ENCODE measurements at places on chromosomes 3 and 15. TPM values are rescaled to one million over a fixed set of nuclear protein-coding genes. Genes with fewer than 3 reads are reported as not detected.

DNA sequence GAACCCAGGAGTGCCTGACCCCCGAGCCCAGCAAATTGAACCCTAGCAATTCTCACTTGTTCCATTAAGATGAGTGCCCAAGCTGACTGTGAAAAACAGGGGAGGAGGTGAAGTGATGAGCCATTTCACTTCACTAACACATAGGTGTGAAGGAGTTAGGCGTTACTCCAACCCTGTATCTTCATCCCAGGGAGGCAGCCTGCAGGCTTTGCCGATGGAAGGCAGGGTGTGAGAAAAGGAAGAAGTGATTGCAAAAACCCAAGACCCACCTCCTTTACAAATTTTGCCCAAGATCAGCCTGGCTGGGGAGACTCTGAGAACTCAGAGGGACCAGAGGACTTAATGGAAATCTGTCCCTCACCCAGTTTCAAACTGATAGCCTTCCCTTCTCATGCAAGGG lies 129.7 kb upstream of the WNT5A start:
- no peak overlapping the region for H3K4me3 ChIP-seq
- no peak for DNase-seq
- no peaks in the 10 kb centered on the region for H3K4me1 ChIP-seq

GRCh38 chr3:197713477-197713822 lies 23.3 kb downstream of the RUBCN start:
- H3K27ac ChIP-seq, result peak overlapping the region; percentile 91
- H3K36me3 ChIP-seq, result no peaks in the 10 kb centered on the region
- no peaks in the 10 kb centered on the region for H3K27me3 ChIP-seq
- H3K4me1 ChIP-seq, result peaks cover 22% of the 10 kb centered on the region
- DNase-seq, result peak; percentile 76

DNA sequence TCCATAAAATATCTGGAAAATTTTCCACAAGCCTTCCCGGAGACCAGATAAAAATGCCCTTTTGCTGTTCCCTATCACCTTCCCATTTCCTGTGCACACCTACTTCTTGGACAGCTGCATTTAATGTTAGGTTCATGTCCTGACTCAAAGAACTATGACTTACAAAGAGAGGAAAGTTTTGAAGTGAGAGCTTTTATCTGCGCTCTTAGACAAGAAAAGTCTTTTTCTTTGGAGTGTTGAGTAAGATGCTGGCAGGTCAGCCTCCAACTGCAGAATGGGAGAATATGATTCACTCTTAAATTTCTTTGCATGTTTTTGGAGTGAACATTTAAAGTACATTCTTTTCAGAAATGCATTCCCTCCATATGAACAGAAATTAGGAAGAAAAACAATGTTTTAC lies 147.3 kb upstream of the DPH6 start:
- no peak for DNase-seq
- H3K4me3 ChIP-seq, result no peak overlapping the region
- H3K27ac ChIP-seq, result no peak overlapping the region
- no peaks in the 10 kb centered on the region for H3K36me3 ChIP-seq

DNA sequence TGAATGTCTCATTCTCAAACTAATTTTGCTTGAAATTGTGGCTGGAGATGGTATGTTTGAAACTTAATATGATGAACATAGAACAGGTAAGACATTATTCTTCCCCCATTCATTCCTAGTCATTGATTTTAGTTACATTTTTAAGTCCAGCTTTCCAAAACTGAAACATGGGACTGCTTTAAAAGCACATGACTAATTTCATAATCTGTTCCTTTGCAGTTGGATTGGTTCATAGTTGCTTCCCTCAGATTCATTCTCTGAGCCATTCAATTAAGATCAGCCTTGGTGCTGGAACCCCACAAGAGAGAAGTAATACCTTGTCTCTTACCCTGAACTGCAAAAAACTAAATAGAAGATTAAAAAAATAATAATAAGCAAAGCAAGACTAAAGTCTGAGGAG lies 87.5 kb upstream of the TGFBR2 start:
- no peaks in the 10 kb centered on the region for H3K36me3 ChIP-seq
- no peak for DNase-seq
- no peaks in the 10 kb centered on the region for H3K27me3 ChIP-seq
- no peak overlapping the region for H3K4me3 ChIP-seq
- H3K4me1 ChIP-seq, result peaks cover 18% of the 10 kb centered on the region
- peak overlapping the region; percentile 43 for H3K27ac ChIP-seq

- peaks cover 10% of the 10 kb centered on the region for H3K4me1 ChIP-seq
- H3K4me3 ChIP-seq, result no peak overlapping the region
- H3K36me3 ChIP-seq, result no peaks in the 10 kb centered on the region
These were observed 71.5 kb upstream of the LPP start for GRCh38 chr3:188082450-188082849.

DNA sequence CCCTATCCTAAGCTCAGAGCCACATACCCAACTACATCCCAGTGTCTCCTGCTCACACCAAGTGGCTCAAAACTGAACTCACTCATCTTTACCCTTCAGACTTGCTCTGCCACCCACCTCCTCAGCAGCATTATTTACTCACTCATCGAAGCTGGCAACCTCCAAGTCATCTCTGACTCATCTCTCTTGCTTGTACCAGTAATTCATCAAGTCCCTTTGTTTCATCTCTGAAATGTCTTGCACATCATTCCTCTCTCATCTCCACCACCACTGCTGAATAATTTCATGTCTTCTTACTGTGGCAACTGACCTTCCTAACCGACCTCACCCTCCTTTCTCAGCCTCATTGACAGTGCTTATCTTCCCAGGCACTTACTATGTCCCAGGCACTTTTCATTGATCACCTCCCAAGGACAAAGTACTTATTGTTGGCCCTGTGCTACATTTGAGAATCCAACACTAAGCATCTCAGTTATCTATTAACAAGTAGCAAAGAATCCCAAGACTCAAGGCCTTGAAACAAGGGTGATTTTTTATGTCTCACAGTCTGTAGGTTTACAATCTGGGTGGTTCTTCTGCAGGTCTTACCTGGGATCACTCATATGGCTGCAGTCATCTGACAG lies 82.0 kb downstream of the MRPL46 start:
- no peak overlapping the region for H3K4me3 ChIP-seq
- no peak overlapping the region for H3K27ac ChIP-seq
- H3K36me3 ChIP-seq, result no peaks in the 10 kb centered on the region

- no peaks in the 10 kb centered on the region for H3K4me1 ChIP-seq
- no peak for DNase-seq
- no peak overlapping the region for H3K27ac ChIP-seq
- no peaks in the 10 kb centered on the region for H3K36me3 ChIP-seq
These were observed 11.9 kb upstream of the CHRM5 start for GRCh38 chr15:33956397-33956796.

DNA sequence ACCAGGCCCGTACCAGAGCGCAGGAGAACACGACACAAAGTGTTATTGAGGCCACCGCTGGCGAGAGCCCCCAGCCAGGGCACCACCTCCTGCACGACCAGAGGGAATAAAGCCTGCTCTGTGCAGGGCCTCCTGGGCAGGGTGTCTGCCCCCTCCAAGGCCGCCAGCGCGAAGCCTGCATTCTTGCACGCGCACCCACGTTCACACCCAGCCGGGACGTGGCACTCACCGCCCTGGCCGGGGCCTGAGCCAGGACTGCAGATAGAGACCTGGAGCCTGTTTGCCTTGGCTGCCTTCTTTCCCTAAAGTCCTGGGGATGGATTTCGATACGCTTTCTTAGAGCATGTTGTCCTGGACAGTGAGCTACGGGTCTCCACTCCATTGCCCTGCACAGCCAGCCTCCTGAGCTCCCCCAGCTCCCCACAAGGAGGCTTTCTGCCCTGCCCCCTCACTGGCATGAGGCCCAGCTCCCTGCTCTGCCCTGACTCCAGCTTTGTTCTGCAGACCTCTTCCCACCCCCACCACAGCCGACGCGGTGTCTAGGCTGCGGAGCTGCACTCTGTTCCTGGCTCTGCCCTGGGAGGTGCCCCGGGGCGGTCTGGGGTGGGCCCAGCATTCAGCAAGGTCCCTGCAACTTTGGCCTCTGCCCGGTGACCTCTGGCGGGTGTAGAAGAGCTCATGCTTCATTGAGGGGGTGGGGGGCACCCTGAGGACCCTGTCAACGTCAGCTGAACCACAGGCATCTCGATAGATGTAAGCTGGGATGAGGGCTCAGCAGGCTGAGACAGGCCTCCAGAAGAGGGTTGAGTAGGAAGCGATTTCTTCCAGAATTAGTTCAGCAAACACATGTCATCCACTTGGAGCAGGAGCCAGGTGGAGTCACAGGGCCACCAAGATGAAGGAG lies 145.0 kb downstream of the LRRK1 start:
- DNase-seq, result no peak
- no peaks in the 10 kb centered on the region for H3K4me1 ChIP-seq
- no peak overlapping the region for H3K27ac ChIP-seq
- no peak overlapping the region for H3K4me3 ChIP-seq
- no peaks in the 10 kb centered on the region for H3K27me3 ChIP-seq

GRCh38 chr3:180267202-180267843 lies 230.6 kb upstream of the PEX5L start:
- DNase-seq, result no peak
- no peaks in the 10 kb centered on the region for H3K27me3 ChIP-seq
- no peaks in the 10 kb centered on the region for H3K4me1 ChIP-seq
- H3K36me3 ChIP-seq, result no peaks in the 10 kb centered on the region

VEPH1 gene
- not detected for total RNA-seq

- no peaks in the 10 kb centered on the region for H3K36me3 ChIP-seq
- H3K27ac ChIP-seq, result no peak overlapping the region
- DNase-seq, result no peak
- no peaks in the 10 kb centered on the region for H3K4me1 ChIP-seq
- H3K4me3 ChIP-seq, result no peak overlapping the region
- H3K27me3 ChIP-seq, result no peaks in the 10 kb centered on the region
These were observed 61.0 kb downstream of the ATP8B4 start for GRCh38 chr15:50057905-50058639.

PLSCR5 gene
- not detected for total RNA-seq

DNA sequence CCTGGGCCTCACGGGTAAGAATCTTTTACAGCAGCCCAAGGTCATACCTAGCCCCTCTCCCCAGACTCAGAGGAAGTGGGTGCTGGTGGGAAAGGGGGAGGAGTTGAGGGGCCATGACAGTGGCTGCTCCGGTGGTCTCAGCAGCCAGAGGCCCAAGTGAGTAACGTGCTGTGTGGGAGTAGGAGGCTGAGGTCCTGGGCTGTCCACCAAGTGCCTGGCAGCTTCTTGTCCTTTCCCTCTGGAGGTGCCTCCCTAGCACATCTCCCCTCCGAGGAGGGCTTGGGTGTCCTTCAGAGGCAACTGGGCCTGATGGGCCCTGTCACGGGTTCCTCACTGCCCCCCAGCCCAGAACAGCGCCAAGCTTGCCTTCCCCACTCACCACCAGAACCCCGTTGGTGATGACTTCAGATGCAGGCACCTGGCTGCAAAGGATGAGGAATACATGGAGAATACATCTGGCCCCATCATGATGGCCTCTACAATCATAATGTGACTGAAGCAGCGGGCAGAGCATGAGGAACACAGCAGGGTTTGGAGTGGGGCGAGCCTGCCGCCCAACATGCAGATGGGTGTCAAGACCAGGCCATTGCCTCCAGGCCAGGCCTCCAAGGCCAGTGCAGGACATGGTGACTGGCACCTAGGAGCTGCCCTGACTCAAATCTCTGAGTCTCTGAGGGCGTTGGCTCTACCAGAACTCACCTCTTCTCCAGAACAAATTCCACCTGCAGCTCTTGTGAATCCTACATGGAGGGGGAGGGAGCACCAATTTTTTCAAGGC lies 3.3 kb downstream of the PLA2G4F start:
- peak overlapping the region; percentile 96 for H3K27ac ChIP-seq
- no peaks in the 10 kb centered on the region for H3K36me3 ChIP-seq
- DNase-seq, result no peak
- H3K4me1 ChIP-seq, result peaks cover 47% of the 10 kb centered on the region
- H3K27me3 ChIP-seq, result no peaks in the 10 kb centered on the region

NAALADL2 gene
- 9.2 TPM for total RNA-seq

- H3K27ac ChIP-seq, result no peak overlapping the region
- no peaks in the 10 kb centered on the region for H3K4me1 ChIP-seq
- H3K4me3 ChIP-seq, result no peak overlapping the region
- H3K36me3 ChIP-seq, result no peaks in the 10 kb centered on the region
- no peak for DNase-seq
These were observed 83.2 kb upstream of the RAP2B start for GRCh38 chr3:153078826-153079225.

DNA sequence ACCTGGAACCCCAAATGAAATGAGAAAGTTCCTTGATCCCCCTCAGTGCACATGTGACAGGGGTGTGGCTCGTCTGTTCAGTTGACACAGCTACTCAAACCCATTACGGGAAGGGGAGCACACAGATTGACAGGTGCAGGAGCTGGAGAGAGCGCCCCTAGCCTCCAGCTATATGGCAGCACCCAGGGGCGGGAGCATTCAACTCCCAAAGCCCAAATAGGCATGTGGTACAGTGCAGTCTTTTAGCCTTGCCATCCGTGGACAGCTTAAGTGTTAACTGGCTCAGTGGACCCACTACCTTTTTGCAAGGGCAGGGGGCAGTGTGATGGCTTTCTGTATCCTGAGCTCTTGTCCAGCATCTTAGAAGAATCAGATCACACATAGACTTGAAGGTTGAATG lies 1374.2 kb upstream of the ALCAM start:
- H3K36me3 ChIP-seq, result no peaks in the 10 kb centered on the region
- DNase-seq, result no peak
- no peaks in the 10 kb centered on the region for H3K27me3 ChIP-seq
- no peak overlapping the region for H3K27ac ChIP-seq
- no peaks in the 10 kb centered on the region for H3K4me1 ChIP-seq

TPRG1 gene
- total RNA-seq, result 3.4 TPM

GOLGA8R gene
- 1.1 TPM for total RNA-seq

SNTN gene
- total RNA-seq, result not detected

DNAH12 gene
- not detected for total RNA-seq

GRCh38 chr3:145678401-145678800 lies 482.6 kb downstream of the PLOD2 start:
- no peak overlapping the region for H3K27ac ChIP-seq
- no peaks in the 10 kb centered on the region for H3K27me3 ChIP-seq
- no peaks in the 10 kb centered on the region for H3K4me1 ChIP-seq
- no peak for DNase-seq
- H3K4me3 ChIP-seq, result no peak overlapping the region
- no peaks in the 10 kb centered on the region for H3K36me3 ChIP-seq

PTPN23 gene
- total RNA-seq, result 26.8 TPM

GRCh38 chr3:63069806-63070475 lies 194.7 kb upstream of the CADPS start:
- no peak overlapping the region for H3K4me3 ChIP-seq
- no peaks in the 10 kb centered on the region for H3K27me3 ChIP-seq
- no peak for DNase-seq
- H3K4me1 ChIP-seq, result no peaks in the 10 kb centered on the region
- no peak overlapping the region for H3K27ac ChIP-seq

- peak overlapping the region; percentile 87 for H3K27ac ChIP-seq
- H3K27me3 ChIP-seq, result no peaks in the 10 kb centered on the region
- peaks cover 22% of the 10 kb centered on the region for H3K4me1 ChIP-seq
- DNase-seq, result no peak
These were observed 1.8 kb downstream of the YEATS2 start for GRCh38 chr3:183699238-183699947.

TMEM42 gene
- 19.7 TPM for total RNA-seq

LRRIQ4 gene
- total RNA-seq, result not detected

DNA sequence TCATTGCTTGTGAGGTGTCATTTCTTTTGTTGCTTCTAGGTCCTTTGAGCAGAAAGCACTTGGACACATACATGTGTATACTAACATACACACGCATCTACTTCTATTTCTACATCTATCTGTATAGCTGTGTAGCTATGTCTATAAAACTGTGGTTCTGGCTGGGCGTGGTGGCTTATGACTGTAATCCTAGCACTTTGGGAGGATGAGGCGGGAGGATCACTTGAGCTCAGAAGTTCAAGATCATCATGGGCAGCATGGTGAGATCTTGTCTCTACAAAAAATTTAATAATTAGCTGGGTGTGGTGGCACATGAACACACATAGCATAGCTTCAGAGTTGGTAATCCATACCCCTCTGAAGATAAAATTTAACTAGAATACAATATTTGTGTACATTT lies 65.0 kb upstream of the MAGI1 start:
- DNase-seq, result no peak
- no peak overlapping the region for H3K4me3 ChIP-seq
- H3K27ac ChIP-seq, result no peak overlapping the region
- no peaks in the 10 kb centered on the region for H3K27me3 ChIP-seq
- no peaks in the 10 kb centered on the region for H3K4me1 ChIP-seq
